ENCODE measurements at places on chromosomes 3 and 15.
A peak's percentile ranks its signal among the peaks of the same experiment; 100 is the strongest.

GRCh38 chr3:111315930-111316587, 225.9 kb upstream of the CD96 start:
- DNase-seq, result no peak

GRCh38 chr15:37744521-37744920, 189.9 kb upstream of the TMCO5A start:
- DNase-seq, result no peak

DNA sequence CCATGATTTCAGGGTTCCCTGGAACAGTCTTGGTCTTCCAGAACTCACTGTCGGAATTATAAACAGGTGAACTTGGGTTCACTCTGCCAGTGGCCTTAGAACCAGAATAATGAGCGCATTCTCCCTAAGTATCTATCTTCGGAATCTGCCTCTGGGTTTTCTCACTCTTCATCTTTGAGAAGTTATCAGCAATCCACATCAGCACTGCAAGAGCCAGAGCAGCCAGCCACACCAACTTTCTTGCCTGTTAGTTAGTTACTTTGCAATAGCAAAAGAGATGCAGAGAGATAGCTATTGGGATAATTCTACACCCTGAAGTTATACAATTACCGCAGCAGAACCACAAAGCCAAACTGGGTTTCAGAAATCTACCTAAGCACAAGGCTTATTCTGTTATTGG, 25.8 kb downstream of the GLB1 start:
- DNase-seq, result no peak

DNA sequence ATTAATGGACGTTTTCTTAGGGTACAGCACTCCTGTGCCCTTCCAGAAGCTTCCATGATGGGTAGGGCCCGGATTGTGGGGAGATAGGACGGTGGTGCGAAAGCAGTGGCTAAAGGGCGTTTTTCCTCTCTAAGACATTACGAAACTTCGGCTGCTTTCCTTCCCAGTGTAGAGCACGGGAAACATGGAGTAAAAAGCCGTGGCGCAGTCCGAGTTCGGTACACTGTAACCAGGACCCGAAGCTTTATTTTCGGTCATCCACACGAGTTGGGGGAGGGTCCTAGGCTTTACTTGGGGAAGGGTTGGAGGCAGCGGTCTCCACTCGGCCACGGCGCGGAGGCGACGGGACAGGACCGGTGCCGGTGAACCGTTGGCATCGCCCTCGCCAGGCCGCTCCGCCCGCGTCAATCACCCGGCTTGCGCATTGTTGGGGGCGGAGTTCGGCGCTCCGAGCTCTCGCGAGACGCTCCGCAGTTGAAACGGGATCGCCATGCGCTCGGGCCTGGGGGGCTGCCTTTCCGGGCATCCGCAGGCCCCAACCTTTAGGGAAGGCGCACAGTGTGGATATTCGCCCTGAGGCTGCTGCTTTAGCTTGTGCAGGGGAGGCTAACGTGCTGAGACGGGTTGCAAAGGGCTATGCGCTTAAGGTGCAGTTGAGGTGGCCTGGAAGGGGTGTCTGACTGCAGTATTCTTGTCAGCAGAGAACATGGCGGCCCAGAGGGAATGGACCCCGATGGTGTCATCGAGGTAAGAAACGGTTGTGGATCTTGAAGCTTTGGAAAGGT, 546 bp downstream of the EIF4A2 start:
- DNase-seq, result peak; percentile 54

DNA sequence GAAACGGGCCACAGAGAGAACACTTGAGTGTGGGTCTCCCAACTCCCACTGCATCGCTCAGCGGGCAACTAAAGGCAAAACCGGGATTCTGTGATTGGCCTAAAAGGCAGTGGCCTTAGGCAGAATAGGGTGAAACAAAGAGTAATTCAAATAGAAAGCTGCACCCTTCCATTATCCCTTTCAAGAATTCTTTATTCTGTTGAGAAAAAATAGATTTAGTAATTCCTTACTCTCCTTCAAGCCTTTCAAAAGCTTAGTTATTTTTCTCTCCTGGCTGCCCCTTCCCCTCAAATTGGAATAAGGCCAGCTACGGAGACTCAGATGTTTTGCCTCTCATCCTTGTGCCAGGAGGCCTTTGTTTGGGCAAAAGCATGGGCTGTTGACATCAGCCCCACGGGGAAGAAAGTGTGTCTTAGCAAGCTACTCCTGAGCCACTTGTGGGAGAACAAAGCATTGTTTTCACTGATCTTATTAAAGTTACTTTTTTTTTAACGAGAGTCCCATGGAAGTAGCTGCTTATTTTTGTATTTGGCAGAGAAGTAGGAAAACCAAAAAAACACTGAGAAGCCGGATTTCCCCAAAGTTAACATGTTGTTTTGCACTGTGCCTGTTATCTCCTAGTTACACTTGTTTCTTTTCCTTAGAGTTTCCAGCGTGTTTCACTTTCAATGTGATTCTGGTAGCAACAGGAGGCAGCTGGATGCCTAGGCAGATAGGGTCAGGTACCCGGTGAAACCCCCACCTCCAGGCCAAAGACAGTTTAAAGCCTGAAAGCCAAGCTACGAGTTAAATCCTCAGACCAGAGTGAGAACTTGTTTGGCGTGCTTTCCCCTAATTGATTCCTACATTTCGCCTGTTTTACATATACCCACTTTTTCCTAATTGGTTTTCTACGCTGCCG, 2.2 kb downstream of the ST6GAL1 start:
- no peak for DNase-seq

DNA sequence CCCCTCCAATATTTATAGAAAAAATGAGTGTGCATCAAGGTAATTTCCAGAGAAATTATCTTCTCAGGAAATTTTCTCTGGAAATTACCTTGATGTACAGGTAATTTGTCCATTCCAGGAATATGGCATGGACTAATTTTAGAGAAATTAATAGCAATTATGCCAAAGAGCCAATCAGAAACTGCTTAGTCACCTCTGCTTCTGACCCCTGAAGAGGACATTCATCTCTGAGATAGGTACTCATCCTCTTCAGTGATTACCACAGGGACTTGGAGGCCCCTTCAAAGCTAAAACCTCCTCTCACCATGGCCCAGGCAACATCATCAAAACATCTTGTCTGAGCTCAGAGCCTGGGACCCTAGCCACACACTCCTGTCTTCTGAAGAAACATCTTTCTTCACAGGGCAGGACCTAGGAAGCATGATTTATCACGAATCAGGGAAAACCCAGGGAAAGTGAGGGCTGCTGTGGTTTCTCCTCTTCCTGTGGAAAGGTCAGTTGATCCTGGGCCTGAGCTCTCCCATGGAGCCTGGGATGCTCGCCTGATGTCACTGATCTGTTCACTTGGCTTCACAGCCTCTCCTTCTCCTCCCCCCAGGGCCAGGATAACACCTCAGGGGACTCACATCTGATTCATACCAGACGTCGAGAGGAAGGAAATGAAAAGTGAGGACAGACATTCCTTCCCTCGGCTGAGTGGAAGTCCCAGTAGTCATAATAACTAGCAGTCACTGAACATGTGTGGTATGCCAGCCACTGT, 210.5 kb downstream of the DTWD1 start:
- no peak for DNase-seq

GRCh38 chr15:68707386-68707785, 113.3 kb downstream of the ANP32A start:
- no peak for DNase-seq

DNA sequence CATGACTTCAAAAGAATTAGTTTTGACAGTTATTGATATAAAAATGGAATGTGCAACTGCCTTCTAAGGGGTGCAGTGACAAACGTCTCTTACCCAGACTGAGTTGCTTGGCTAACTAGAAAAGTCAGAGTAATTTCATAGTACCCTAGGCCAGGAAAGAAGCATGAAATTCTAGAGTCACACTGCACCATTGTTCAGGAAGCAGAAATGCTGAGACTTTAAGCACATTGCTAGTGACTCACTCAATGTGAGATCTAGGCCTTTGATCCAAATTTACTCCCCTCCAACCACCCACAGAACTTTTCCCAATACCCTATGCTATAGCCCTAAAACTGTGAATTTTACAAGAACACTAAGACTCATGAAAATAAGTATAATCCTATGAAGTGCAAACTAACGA, 110.8 kb downstream of the DUT start:
- DNase-seq, result no peak

- DNase-seq, result no peak
Observed at GRCh38 chr3:63981980-63982379, 41.3 kb downstream of the PSMD6 start.

DNA sequence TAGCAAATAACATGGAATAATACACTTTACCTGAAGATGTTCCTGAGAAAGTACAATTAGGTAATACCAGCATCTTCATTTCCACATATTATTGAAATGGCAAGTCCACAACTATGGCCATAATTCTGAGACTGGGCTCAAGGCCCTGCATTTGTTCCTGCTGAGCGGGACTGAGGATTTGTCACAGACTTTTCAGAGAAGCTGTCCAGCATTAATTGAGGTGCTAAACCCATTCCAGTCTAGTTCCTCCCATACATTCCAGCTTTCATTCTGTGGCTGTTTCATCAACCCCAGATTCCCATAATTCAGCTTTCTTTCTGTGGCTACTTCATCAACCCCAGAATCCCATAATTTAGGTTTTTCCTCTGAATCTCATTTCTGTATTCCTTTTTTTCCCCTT, 293.4 kb upstream of the GBE1 start:
- no peak for DNase-seq

GRCh38 chr3:44011680-44012079, 230.0 kb upstream of the TOPAZ1 start:
- no peak for DNase-seq

GRCh38 chr3:184685055-184685454, 26.8 kb downstream of the MAGEF1 start:
- DNase-seq, result no peak

- DNase-seq, result no peak
Observed at GRCh38 chr3:153192327-153192726, 30.3 kb downstream of the RAP2B start.

DNA sequence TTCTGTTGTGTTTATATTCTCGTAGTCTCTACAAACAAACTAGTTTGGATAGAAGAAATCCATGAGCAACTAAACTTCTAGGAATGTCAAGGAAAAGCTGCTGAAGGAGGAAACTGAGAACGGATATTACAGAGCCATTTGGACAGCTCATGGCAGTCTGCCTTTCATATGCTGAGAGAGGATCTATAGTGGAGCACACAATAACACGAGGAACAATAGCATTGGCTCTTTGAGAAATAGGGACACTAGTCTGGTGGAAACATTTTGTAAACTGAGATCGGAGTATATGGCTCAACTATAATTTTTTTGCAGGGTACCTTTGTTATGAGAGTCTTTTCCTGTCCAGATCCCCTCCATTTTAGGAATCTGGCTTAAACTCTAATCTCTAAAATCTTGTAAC, 200.5 kb downstream of the CLSTN2 start:
- no peak for DNase-seq

DNA sequence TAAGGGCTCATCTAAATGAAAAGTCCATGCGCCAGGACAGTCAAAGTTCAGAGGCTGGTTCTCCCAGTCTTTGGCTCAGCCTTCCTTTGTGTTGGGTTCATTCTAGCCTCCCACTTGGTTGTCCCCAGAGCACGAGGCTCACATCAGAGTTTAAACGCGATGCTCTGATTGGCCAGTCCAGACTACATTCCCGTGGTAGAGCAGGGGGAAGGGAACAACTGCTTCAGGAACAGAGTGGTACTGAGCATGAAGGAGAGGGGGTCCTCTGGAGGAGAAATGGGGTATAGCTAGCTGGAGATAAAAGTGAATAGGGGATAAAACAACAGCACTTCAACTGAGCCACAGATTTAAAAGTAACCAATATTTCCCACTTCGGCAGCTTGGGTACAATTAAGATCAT, 32.2 kb downstream of the ANAPC13 start:
- DNase-seq, result no peak

DNA sequence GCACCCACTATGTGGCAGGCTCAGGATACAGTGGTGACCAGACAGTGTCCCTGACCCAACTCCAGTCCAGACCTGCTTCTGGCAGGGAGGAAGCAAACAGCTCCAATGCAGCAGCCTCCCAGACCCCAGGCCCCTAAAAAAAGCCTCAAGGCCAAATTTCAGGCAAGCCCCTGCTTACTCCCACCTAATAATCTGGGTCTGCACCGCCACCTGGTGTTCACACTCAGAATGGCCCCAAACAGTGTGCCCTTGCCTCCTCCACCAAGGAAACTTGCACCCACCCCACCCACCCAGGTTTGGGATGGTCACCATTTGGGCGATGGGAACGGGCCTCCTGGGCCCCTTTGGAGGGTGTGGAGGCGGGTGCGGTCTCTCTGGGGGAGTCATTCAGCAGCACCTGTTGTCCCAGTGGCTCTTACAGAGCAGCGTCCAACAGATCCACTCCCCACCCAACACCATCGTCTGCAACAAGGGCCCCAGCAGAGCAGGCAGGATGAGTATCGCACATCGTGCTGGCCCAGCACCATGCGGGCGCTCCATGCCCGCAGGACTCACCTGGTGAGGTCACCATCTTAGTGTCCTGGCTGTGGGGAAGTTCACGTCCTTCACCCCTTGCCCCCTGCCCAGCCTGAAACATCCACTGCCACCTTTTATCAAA, 17.3 kb downstream of the C3orf18 start:
- DNase-seq, result peak; percentile 35

DNA sequence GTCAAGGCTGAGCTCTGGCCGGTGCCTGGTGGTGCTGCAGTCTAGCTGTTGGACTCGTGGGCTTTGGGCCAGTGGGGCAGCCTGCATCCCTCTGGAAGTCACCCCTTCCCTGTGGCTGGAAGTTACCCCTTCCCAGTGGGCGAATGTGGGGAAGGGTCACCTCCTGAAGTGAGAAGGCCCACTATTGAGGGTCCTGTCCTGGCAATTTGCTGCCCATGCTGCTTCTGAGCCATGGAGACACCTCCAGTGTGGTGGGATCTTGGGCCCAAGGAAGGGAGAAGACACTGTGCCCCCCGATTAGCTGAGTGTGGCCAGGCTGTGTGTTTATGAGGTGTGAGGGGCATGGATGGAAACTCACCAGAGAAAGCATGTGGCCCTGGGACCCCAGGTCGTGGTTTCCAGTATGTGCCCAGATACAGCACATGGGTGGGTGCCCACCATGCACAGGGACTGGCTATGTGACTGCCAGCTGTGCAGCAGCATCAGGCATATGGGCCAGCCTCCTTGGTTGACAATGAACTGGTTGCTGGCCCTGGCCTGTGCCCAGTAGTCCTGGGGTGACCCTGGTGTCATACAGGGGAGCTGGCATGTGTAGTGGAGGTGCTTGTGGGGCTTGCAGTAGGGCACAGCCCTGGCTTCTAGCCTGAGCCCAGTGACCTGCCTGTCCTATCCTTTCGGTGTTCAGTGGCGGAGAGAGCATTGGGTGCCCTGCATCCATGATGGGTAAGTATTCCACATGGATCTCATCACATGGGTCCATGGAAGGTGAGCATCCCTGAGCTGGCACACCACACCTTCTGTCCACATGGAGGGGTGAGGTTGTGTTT, 221.2 kb downstream of the SNRPN start:
- no peak for DNase-seq

GRCh38 chr3:47228088-47228487, 54.5 kb downstream of the KIF9 start:
- DNase-seq, result no peak

GRCh38 chr3:50436114-50436674, 67.2 kb downstream of the CACNA2D2 start:
- peak; percentile 28 for DNase-seq

DNA sequence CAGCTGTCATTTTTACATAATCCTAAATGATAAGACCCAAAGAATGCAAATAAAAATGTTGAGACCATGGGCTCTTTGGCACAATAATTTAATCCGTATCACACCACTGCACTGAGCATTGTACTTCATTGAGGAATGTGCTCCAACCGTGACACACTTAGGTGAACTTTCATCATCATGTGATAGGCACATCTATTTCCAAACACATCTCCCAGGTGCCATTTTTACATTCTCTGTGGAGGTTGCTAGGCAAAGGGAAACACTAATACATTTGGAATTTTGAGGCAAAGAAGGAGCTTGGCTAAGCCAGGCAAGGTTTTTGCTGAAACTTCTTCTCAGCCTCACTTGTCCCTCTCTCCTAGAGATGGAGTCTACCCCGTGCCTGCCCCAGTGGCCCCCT, 68.7 kb downstream of the LRTM1 start:
- no peak for DNase-seq
